Gastroesophageal sphincter (tissue), 4 donors: ENCODE measurements at places on chromosomes 11 and 22.

GRCh38 chr11:79932612-79933011, 491.8 kb upstream of the TENM4 start:
- H3K4me1 ChIP-seq: no peaks in the 10 kb centered on the region
- no peak overlapping the region for H3K27ac ChIP-seq
- H3K36me3 ChIP-seq: no peaks in the 10 kb centered on the region
- H3K27me3 ChIP-seq: no peaks in the 10 kb centered on the region
- no peak for ATAC-seq

GRCh38 chr11:15737320-15737719, 619.0 kb downstream of the SOX6 start:
- H3K4me1 ChIP-seq: no peaks in the 10 kb centered on the region
- no peak overlapping the region for H3K27ac ChIP-seq
- no peaks in the 10 kb centered on the region for H3K27me3 ChIP-seq
- H3K4me3 ChIP-seq: no peak overlapping the region
- ATAC-seq: no peak

DNA sequence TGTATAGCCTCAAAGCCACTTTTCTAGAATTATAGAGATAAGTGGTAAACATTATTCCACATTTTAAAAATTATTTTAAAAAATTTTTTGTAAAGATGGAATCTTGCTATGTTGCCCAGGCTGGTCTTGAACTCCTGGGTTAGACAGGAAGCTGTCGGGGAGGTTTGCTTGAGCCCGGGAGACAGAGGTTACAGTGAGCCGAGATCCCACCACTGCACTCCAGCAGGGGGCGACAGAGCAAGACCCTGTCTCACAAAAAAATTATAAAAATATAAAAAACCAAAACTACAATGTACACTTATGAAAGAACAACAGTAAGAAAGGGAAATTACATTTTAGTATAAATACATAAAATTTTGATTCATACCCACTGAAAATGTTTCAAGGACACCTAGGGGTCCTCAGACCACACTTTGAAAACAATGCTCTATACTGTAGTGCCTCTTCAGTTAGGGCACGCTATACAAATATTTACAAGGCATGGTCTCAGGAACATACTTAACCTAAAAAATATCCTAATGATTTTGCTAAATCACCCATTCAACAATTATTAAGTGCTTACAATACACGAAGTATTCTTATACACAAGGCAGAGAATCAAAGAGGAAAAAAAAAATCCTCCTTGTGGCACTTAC, 111.2 kb downstream of the MRTFA start:
- ATAC-seq: no peak
- H3K36me3 ChIP-seq: peaks cover 5% of the 10 kb centered on the region
- H3K27me3 ChIP-seq: no peaks in the 10 kb centered on the region
- peaks cover 4% of the 10 kb centered on the region for H3K4me1 ChIP-seq
- H3K4me3 ChIP-seq: no peak overlapping the region
- no peak overlapping the region for H3K27ac ChIP-seq

DNA sequence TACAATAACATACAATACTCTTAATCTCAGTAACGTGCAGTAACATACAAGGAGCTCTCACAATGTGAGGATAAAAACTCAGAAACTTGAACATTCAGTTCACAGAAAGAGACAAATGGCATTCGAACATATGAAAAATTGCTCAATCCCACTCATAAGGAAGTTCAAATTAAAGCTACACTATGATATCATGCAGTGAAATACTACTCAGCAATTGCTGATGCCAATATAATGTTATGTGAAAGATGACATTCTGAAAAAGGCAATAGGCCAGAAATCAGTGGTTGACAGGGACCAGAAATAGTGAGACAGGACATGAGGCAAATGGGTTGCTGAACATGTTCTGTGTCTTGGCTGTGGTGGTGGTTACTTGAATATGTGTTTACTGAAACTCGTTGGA, 33.7 kb upstream of the PITPNB start:
- no peak for ATAC-seq
- H3K27ac ChIP-seq: no peak overlapping the region
- no peak overlapping the region for H3K4me3 ChIP-seq
- H3K36me3 ChIP-seq: peaks cover 4% of the 10 kb centered on the region
- H3K4me1 ChIP-seq: no peaks in the 10 kb centered on the region

DNA sequence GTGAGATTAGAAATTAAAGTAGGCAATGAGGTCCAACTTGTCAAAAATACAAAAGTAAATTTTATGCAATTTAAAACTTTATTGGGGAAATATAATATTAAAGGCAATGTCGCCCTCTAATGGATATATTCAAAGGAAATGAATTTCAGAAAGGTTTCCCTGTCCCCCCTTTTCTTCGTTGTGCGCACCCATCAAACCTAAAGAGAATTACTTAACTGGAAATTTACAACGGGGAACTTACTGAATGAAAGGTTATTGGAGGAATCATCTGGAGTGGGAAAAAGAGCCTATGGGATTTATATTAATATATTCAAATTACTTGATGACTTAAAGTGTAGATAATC, 1.7 kb upstream of the ABTB2 start:
- H3K36me3 ChIP-seq: no peaks in the 10 kb centered on the region
- peaks cover 42% of the 10 kb centered on the region for H3K4me1 ChIP-seq
- no peaks in the 10 kb centered on the region for H3K27me3 ChIP-seq
- ATAC-seq: no peak

- H3K4me3 ChIP-seq: no peak overlapping the region
- H3K36me3 ChIP-seq: no peaks in the 10 kb centered on the region
- no peak overlapping the region for H3K27ac ChIP-seq
- H3K4me1 ChIP-seq: peaks cover 8% of the 10 kb centered on the region
- no peak for ATAC-seq
Measured at GRCh38 chr11:47001781-47002181, 65.2 kb downstream of the CSTPP1 start.

DNA sequence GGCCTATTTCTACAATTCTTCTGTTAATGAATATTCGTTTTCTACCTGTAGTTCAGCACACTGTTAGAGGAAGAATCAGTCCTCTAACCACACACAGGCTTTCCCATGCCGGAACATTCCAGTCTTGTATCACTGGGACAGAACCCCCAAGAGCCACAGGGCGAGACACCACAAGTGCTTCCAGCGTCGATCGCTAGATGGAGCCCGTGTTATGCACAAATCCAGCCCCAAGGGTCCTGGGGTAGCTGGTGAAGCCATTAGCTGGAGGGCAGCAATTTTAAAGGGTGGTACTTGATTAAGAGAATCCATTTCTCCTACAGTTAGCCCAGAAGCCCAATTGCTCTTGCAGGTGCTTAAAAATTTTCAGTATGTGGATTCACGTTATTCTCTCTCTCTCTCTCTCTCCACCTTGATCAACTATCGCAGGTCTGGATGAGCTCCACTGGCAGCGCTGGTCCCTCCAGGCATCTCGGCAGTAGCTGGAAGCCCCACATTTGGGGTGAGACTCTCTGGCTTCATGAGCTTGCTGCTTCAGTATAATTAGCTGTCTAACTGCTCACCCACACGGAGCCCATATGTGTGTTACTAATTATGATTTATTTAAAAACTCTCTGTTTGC, 148.2 kb upstream of the SNX19 start:
- no peaks in the 10 kb centered on the region for H3K4me1 ChIP-seq
- ATAC-seq: peak; percentile 43
- no peak overlapping the region for H3K27ac ChIP-seq
- H3K27me3 ChIP-seq: peaks cover 45% of the 10 kb centered on the region
- H3K4me3 ChIP-seq: no peak overlapping the region
- H3K36me3 ChIP-seq: no peaks in the 10 kb centered on the region

- H3K36me3 ChIP-seq: no peaks in the 10 kb centered on the region
- no peaks in the 10 kb centered on the region for H3K27me3 ChIP-seq
- ATAC-seq: no peak
- H3K27ac ChIP-seq: no peak overlapping the region
- H3K4me3 ChIP-seq: no peak overlapping the region
- peaks cover 24% of the 10 kb centered on the region for H3K4me1 ChIP-seq
Measured at GRCh38 chr11:10938231-10938630, 80.4 kb upstream of the ZBED5 start.
